CD4-positive, CD25-positive, alpha-beta regulatory T cell (primary cell): ENCODE measurements at places on chromosomes 16 and 17. TPM values are rescaled to one million over a fixed set of nuclear protein-coding genes. Genes with fewer than 3 reads are reported as not detected.

TANGO6 gene
- 11.6 TPM for polyA plus RNA-seq

GPR139 gene
- not detected for polyA plus RNA-seq

NPIPA8 gene
- polyA plus RNA-seq = 0.65 TPM

MEIOB gene
- polyA plus RNA-seq = not detected

TK1 gene
- polyA plus RNA-seq = 17.2 TPM

CCL18 gene
- not detected for polyA plus RNA-seq

TMEM92 gene
- not detected for polyA plus RNA-seq

KRT20 gene
- not detected for polyA plus RNA-seq

C1QL1 gene
- polyA plus RNA-seq = not detected

OR2C1 gene
- 0.39 TPM for polyA plus RNA-seq

SPATA22 gene
- not detected for polyA plus RNA-seq

GGT6 gene
- polyA plus RNA-seq = not detected

SEZ6L2 gene
- polyA plus RNA-seq = not detected

HOXB5 gene
- polyA plus RNA-seq = not detected

RRAD gene
- polyA plus RNA-seq = not detected

DPEP3 gene
- polyA plus RNA-seq = not detected

SRRM2 gene
- 40.2 TPM for polyA plus RNA-seq
